ENCODE measurements at places on chromosomes 4 and X.

GRCh38 chr4:80097400-80098177 lies 24.6 kb upstream of the ANTXR2 start:
- DNase-seq, result no peak

DNA sequence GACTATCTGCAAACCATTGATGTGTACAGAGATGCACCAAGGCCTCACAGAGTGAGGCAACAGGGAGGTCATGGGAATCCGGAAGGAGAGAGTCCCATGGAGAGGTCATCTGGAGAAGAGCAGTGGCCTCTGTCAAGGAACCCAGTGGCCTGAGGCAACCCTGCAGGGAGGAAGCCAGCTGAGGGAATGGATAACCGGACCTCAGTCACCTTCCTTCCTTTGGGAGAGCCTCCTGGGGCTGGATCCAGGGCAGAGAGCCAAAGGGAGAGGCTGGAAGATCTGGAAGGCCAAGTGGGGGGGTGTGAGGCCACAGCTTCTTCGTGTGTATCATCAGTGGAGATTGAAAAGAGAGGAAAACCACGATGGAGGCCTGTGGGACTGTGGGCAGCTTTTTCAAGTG lies 24.3 kb upstream of the CD38 start:
- DNase-seq, result no peak

DNA sequence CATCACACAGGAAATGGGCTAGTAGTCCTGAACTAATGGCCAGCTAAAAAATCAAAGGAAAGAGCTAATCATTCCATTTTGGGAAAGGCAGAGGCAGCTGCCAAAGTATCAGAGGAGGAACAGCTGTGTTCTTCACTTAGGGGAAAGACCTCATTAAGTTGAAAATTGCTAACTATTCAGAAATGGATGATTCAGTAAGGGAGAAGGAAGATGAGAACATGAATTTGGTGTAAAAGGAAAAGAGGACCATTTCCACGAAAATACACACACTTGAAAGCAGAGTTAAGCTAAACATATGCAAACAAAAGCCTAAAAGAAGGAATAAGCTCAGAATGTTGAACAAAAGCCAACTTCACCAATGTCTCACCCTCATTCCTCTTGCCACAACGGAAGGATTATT lies 90.4 kb downstream of the PCDH19 start:
- no peak for DNase-seq

DNA sequence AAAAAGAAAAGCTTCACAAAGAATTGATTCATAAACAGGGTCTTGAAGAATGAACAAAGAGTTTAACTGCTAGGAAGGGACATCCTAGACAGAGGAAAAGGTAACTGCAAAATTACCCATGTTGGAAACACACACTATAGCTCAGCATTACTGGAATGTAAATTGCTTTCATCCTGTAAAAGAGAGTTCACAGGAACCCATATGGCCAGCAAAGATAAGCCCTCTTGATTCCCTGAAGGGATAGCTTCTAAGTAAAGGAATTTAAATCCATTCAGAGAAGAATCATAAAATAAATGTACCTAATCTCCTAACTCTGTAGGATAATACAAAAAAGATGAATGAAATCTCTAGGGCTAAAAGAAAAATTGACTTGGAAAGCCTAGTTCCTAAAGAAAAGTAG lies 107.1 kb upstream of the INTU start:
- no peak for DNase-seq

DNA sequence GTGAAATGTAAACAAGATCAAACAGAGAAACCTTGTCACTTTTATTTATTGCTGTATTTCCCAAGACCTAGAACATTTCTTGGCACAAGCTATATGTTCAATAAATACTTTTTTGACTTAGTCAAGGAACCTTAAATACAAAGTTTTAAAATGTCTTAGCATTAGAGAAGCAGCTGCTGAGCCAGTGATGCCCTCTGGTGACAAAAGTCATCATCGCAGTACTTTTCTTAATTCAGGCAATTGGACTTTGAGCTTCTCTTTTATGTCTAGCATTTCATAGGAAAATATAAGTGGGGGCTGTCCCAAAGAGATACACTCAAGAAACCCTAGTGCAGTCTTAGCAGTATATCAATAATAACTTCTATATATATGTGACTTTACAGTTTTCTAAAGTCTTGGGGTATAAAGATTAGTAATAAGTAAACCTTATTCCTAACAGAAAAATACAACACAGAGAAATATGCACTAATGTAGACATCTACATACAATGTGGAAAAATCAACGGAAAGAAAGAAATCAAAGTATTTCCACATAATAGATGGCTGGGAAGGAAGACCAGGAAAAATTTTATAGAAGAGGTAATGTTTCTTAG lies 118.4 kb downstream of the DTHD1 start:
- no peak for DNase-seq

GRCh38 chrX:123673813-123674212 lies 59.0 kb downstream of the THOC2 start:
- DNase-seq, result no peak

- no peak for DNase-seq
Measured at GRCh38 chr4:24076811-24077210, 187.0 kb upstream of the PPARGC1A start.

- no peak for DNase-seq
Measured at GRCh38 chr4:158578476-158578875, 56.8 kb downstream of the RXFP1 start.

Measured in T-helper 2 cell (primary cell).